ENCODE measurements at places on chromosomes 7 and 10. TPM values are rescaled to one million over a fixed set of nuclear protein-coding genes. Genes with fewer than 3 reads are reported as not detected.

WIPF3 gene
- total RNA-seq = under 0.01 TPM

MAT1A gene
- not detected for total RNA-seq

EVX1 gene
- total RNA-seq = not detected

ADARB2 gene
- not detected for total RNA-seq

LBX1 gene
- under 0.01 TPM for total RNA-seq

GIMAP6 gene
- total RNA-seq = not detected

TECPR1 gene
- total RNA-seq = 25.7 TPM

CALML5 gene
- total RNA-seq = not detected

HHEX gene
- total RNA-seq = 2.8 TPM

CAV1 gene
- total RNA-seq = 273 TPM

Data from bronchial smooth muscle cell (primary cell).